SJSA1 (cell line): ENCODE measurements at places on chromosomes 12 and 14.

DNA sequence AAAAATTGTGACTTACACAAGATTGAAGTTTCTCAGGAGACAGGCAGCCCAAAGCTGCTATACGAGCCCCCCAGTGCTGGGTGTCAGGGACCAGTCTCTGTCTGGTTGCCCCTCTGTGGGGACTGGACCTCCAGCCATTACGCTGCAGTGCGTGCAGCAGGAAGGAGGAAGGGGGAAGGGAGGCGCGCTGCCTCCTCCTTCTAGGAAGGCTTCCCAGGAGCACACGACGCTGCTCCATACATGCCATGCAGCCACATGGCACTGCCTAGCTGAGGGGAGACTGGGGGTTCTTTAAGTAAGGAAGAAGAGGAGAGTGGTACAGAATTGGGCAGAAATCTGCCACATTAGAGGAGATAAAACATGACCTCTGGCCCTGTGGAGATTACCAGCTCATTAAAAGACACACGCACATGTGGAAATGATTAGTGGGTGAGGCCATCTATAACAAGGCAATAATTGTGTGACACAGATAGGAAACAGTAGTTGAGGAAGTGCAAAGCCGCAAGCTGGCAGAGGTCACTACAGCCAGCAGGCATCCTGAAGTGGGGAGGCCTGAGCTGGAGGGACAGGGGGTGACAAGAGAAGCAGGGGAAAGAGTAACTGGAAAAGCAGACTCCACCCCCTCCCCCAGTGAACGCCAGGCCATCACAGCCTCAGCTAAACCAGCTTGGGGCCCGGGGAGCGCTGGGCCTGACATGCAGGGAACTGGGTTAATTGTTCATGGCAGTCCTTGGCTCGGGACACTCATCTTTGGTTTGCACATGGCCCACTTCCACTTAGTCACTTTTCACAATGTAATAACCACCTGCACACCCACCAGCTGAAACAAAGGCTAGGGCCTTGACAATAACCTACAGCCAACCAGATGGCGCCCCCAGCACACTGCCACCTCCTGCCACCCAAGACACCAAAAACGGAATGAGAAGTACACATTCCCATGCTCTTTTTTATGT lies 39.6 kb downstream of the CCDC88C start:
- DNase-seq: no peak

GRCh38 chr14:92601757-92602417 lies 88.3 kb downstream of the RIN3 start:
- DNase-seq: no peak

- DNase-seq: peak; percentile 54
These were observed 521 bp upstream of the PCED1B start for GRCh38 chr12:47078733-47079467.

DNA sequence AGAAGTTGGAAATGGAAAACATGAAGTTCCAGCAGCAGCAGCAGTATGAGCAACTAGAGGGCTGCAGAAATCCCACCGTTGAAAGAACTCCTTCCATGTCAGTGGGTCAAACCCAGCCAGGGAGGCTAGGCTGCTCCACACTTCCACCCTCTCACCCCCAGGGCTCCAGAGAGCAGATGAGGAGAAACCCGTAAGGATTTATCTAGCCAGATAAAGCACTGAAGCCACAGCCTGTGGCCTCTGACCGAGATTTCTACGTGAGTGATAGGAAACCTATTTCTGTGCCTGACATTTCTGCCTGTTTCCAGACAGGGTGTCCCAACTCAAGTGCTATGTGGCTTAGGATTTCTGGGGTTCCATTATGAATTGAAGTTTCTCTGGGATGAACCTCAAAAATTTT lies 100.0 kb upstream of the EEA1 start:
- no peak for DNase-seq

DNA sequence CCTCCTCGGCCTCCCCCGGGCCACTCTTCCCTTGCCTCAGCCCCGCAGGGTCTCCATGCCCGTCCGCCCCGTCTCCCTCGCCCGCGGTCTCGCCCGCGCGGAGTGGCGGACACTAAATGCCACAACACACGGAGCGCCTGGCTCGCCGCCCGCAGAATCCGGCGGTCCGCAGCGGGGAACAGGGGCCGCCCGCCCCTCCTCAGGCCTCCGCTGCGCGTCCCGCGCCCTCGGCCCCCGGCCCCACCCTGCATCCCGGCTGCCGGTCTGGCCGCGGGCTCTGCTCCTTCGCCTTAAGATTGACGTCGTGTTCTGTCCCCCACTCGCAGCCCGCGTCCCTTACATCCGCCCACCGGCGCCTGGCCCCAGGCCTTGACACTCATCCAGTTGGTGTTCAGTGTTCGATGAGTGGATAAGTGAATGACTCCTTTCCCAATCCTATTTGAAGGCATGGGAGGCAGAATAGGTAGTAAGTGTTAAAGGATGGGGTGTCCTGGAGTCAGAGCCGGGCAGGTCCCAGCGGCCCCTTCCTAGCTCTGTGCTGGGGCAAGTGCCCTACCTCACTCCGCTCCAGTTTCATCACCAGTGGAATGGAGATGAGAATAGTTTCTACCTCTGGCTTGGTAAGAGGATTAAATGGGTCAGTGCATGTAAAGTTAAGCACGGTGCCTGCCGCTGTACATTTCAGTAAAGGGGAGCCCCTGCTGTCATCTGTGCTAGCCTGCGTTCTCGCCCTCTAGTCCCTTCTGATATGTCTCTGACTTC lies 622 bp downstream of the TECPR2 start:
- peak; percentile 24 for DNase-seq

GRCh38 chr12:72865921-72866320 lies 593.8 kb downstream of the TRHDE start:
- DNase-seq: no peak

DNA sequence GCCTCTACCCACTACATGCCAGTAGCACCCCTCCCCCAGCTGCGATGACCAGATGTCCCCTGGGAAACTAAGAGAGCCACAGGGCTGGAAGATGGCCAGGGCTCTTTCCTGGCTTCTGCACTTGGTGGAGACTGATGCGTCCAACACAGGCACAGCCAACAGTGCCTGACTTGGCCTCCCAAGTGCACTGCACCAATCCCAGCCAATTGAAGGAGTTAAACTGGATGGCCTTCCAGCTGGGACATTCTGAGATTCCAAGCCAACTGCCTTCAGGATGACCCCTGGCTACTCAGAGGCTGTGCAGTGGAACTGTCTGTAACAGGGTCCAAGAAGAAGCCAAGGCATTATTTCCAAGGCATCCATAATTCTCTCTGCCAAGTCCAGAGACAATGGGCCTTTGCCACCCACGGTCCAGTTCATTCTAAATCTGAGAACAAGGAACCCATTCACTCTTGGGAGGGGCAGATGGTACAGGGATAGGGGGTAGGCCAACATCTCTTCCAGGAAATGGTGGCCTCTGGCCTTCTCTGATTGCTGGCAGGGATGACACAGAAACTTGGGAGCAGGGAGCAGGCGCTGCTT lies 35.2 kb downstream of the PRIMA1 start:
- DNase-seq: no peak

GRCh38 chr14:39673270-39673711 lies 241.1 kb upstream of the FBXO33 start:
- DNase-seq: no peak

- DNase-seq: no peak
These were observed 8.4 kb upstream of the TC2N start for GRCh38 chr14:91875525-91876286.

GRCh38 chr12:14010989-14011388 lies 29.6 kb upstream of the GRIN2B start:
- DNase-seq: no peak

DNA sequence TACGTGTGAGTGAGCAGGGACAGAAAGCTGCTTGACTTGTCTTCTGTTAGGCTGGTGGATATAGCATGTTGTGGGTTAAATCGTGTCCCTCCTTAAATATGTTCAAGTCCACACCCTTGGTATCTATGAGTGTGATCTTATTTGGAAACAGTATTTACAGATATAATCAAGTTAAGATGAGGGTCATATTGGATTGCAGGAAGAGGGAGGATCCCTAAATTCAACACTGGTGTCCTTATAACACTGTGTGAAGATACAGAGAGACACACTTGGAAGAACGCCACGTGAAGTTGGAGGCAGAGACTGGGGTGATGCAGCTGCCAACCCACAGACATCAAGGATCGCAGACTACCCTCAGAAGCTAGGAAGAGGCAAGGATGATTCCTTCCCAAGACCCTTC lies 275.2 kb upstream of the SSTR1 start:
- no peak for DNase-seq

- no peak for DNase-seq
These were observed 310.5 kb downstream of the ETNK1 start for GRCh38 chr12:22935501-22935900.
